ENCODE measurements at places on chromosomes 1 and 21. TPM values are rescaled to one million over a fixed set of nuclear protein-coding genes. Genes with fewer than 3 reads are reported as not detected.

- peak; percentile 30 for DNase-seq
Measured at GRCh38 chr1:58814251-58815068, 30.6 kb upstream of the JUN start.

The CELA2A gene
- 0.18 TPM for polyA plus RNA-seq

The BEST4 gene
- 6.1 TPM for polyA plus RNA-seq

DNA sequence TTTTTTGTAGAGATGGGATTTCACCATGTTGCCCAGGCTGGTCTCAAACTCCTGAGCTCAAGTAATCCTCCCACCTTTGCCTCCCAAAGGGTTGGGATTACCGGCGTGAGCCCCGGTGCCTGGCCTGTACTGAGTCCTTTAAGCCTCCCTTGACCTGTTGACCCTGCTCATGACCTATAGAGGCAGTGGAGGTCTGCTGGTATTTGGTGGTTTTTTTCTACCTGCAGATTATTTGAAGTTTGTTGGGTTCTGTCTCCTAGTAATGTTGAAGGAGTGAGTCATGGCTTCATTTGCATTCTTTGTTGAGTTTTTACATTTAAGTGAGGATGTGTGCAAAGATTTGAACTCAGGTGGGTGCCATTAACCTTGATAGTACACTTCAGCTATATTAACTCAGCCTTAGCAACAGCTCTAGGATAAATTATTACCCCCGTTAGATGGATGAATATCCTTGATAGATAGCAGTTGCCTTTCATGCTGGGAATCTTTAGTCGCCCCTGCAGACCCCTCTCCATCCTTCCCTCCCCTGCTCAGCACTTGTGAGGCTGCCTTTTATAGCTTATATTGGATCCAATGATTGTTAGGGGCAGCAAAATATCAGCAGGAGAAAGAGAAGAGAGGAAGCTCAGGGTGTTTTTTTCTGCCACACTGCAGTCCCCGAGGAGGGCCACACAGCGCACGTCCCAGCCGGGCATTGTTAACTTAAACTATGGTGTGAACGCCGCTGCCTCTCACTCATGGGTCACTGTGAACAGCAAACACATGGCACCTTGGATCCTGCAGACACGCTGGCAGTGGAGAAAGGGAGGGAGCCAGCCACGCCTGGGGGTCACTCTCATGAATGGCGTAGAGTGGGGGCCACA is 14.9 kb upstream of the NPPB start:
- no peak for DNase-seq

The GPR157 gene
- 27.8 TPM for polyA plus RNA-seq

DNA sequence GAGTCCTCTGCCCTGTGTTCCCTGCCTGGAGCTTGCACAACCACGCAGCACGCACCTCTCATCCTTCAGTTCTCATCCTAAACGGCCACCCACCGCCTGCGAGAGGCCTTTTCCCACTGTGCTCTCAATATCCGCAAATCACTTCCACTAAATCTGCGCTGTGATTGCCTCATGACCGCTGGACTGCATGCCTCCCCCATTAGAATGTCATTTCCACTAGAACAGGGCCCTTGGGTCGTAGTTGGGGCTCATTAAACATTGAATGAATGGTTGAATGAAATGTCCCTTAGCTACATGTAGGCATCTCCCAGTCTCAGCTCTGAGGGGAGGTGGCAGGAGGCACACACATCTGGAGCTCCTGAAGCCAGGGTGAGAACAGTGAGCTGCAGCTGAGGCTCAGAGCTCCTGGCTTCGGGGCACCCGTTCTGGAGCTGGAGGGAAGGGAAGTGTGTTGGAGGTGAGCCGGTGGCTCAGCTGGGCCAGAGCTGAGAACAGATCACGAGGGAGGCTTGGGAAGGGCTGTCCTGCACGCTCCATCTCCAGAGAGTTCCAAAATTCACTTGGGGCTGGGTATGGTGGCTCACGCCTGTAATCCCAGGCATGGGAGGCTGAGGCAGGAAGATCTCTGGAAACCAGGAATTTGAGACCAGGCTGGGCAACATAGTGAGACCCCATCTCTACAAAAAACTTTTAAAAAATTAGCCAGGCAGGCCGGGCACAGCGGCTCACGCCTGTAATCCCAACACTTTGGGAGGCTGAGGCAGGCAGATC is 30.4 kb downstream of the TMEM201 start:
- no peak for DNase-seq

The CIART gene
- 3.4 TPM for polyA plus RNA-seq

- no peak for DNase-seq
Measured at GRCh38 chr1:31010086-31010989, 55.2 kb downstream of the PUM1 start.

DNA sequence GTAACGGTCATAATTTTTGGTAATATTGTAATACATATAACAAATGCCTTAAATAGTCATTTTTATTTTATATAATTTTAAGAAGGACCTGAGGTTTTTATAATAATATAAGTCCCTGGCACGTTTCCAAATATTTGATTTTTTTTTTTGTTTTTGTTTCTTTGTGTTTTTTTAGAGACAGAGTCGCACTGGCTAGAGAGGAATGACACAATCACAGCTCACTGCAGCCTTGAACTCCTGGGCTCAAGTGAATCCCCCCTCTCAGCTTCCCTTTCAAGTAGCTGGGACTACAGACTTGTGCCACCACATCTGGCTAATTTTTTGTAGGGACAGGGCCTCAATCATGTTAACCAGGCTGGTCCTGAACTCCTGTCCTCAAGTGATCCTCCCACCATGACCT is 29.7 kb downstream of the ARHGAP29 start:
- no peak for DNase-seq

The TMED5 gene
- 44.4 TPM for polyA plus RNA-seq

The PWP2 gene
- polyA plus RNA-seq = 9.3 TPM

The GIPC2 gene
- 77.1 TPM for polyA plus RNA-seq

The LRRC53 gene
- polyA plus RNA-seq = 0.25 TPM

GRCh38 chr1:230798491-230798890 is 51.3 kb downstream of the CAPN9 start:
- DNase-seq = no peak

DNA sequence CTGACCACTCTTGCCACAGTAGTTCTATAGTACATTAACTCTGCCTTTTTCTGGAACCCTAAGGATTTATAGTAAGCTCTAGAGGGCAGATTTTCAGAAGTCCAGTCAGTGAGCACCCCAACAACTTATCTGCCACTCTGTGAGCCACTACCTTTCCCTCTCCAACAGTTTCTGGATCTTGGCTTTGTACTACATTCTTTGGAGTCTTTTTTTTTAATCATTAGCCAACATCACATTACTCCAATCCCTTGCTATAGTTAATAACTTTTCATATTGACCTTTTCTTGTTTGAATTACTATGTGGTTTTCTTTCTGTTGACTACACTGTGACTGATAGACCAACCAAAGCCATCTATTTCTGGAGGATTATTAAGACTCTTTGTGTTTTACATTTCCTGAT is 1596.7 kb upstream of the PRMT6 start:
- no peak for DNase-seq

Data from large intestine (tissue), 12 donors.